ENCODE measurements at places on chromosomes 7 and 10.

DNA sequence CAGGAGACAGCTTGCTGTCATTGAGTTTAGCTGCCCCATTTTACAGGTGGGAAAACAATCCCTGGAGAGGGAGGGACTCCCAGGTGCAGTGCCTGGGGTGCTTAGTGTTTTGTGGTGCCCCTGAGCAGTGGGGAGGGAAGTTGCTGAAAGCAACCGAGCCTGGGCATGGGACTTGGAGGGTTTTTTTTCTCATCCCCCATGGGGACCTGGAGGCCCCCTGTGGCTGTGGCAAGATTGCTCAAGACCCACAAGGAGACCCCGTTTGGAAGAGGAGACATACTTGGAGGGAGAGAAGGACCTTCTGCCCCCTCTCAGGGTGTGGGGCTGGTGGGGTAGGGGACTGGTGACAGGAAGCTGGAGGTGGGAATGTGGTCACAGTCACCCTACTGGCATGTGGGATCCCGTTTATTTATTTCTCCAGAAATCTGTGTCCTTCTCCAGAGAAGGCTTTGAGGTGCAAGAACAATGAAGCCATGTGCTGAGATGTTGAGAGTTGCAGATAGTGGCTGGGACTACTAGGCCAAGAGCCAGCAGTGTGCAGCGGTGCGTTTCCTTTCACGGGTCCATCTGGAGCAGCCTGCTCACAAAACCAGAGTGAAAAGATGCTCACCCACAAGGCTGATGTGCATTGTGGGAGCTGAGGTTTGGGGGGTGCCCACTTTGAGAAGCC is 21.5 kb downstream of the ZMIZ1 start:
- no peak for DNase-seq

GRCh38 chr7:82396343-82396742 is 47.2 kb downstream of the CACNA2D1 start:
- DNase-seq: no peak

DNA sequence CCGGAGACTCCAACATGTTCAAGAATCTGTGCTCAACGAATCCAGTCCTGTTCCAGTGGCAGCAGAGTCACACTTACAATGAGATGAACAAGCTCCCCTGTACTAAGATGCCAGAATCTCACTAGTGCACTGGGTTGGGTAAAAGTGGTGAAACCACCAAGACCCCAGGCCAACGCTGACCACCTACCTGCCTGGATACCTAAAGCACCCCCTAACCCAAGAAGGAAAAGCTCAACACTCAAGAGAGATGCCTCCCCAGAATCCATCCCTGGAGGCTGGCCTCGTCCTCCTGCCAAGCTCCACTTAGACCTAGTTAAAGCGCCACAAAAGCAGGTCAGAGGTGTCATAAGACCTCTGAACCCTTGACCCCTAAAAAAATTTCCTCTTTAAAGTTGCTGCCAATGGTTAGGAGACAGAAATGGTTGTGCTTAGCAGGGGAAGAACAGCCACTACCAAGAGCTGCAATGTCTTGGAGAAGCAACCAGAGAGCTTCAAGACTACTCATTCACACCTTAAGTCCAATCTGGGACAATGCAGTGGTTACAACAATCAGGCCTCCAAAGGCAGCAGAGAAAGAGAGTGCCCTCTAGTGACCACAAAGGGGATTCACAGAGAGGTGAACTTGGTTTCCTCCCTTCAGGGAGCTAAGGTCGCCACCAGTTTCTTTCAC is 94.6 kb upstream of the MACROH2A2 start:
- peak; percentile 30 for DNase-seq

- DNase-seq: no peak
Measured at GRCh38 chr7:131774419-131775220, 218.2 kb upstream of the PODXL start.

GRCh38 chr7:15370441-15370840 is 191.4 kb downstream of the AGMO start:
- no peak for DNase-seq

- no peak for DNase-seq
Measured at GRCh38 chr10:97612386-97612785, 20.9 kb downstream of the MORN4 start.

Data from CMK (cell line).